ENCODE measurements at places on chromosomes 4 and X. TPM values are rescaled to one million over a fixed set of nuclear protein-coding genes. Genes with fewer than 3 reads are reported as not detected.

The ADH6 gene
- 0.50 TPM for total RNA-seq

The SPIN2A gene
- 0.48 TPM for total RNA-seq

The ZNF674 gene
- total RNA-seq: 2.9 TPM

The ATP7A gene
- total RNA-seq: 7.4 TPM

The RAP2C gene
- 18.0 TPM for total RNA-seq

The IBSP gene
- not detected for total RNA-seq

The SCRG1 gene
- total RNA-seq: 0.79 TPM

The PABPC1L2B gene
- total RNA-seq: not detected

The SSX3 gene
- not detected for total RNA-seq

- no peak for DNase-seq
Measured at GRCh38 chr4:94457692-94458106, 6.0 kb downstream of the PDLIM5 start.

DNA sequence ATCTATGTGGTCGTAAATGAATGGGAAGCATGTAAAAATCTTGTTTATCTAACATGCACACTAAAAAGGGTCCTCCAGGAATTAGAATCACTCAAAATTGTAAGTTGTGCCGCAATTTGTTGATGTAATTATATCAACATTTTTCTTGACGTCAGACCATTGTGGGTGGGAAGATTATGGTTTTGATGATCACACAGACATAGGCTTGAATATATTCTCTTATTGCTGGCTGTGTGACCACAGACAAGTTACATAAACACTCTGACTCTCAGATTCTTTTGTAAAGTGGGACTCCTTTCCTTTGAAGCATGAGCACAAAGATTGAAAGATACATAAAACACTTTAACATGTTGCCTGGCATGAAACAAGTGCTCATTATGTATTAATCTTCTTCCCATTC, 51.5 kb downstream of the IL1RAPL1 start:
- DNase-seq: no peak

DNA sequence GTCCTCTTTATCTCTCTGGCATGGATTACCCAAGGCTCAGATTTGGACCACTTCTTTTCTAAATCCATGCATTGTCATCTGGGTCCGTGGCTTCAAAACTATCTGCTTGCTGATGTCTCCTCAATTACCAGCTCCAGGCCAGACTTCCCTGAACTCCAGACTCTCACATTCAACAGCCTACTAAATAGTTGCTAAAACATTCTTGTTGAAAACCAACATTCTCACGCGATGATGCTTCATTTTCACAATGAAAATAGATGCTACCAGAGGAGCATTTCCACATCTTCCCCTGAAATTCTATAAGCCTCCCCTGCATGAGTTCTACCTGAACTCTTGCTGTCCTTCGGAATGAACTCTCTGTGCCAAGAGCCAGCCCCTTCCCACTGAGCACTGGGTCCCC, 5.2 kb upstream of the TLR6 start:
- no peak for DNase-seq

DNA sequence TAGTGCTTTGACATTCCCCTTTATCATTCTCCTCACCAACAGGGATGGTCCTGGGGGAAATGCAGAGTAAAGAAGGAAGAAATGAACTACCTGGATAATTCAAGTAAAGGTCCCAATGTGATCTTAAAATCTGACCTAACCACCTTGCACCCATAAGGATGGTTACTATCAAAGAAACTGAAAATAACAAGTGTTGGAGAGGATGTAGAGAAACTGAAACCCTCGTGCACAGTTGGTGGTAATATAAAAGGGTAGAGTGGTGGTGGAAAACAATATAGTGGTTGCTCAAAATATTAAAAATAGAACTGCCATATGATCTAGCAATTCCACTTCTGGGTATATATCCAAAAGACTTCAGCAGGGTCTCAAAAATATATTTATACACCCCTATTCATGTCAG, 298.6 kb upstream of the PPARGC1A start:
- no peak for DNase-seq

DNA sequence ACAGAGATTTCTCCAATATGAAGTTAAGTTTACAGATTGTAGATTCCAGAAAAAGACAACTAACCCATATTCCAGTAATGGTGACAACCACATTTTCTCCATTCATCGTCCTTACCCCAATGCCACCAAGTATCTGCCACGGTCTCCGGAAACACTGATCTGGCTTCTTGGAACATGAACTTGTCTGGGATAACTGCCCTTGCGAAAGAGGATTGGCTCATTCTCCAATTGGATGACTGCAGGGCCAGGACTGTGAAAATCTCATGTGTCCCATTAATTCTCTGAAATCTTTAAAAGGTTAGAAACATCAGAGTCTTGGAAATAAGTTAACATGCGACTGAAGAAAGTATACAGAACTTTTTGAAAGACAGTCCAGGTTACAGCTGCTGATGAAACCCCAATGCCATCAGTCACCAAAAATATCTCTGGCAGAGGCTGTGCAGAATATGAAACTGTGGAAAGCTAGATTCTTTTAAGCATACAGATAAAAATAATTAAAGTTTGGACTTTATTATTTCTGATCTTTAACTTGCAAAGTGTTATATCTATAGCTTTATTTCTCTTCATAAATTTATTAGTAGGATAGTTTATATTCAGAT, 496.9 kb downstream of the PPARGC1A start:
- DNase-seq: no peak

DNA sequence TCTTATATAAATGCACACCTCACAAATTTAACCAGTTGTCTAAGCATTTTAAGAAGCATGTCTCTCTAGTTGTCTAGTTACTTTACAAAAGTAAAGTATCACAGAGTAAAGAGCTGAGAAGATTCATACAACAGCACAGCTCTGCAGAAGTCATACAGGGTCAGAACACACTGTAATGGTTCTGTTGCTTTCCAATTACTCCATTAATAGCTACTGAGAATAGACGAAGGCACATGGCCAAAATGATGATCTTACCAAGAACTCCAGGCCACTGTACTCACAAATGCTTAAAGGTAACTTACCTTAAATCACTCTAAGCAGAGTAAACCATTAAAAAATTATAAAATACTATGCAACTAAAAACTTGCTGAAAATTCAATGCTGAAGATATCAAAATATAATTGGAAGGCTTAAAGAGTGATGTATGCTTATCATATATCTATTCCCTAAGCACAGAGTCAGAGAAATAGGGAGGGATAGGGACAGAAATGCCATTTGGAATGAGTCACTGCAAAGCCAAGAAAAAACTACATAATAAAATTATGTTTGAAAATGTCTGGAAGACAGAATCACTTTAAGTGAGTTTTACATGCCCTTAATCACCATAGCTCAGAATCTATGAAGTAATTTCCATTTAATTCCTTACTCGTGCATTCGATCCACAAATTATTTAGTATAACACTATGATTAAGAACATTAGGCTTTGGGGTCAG, 71.0 kb downstream of the DDX60L start:
- no peak for DNase-seq

DNA sequence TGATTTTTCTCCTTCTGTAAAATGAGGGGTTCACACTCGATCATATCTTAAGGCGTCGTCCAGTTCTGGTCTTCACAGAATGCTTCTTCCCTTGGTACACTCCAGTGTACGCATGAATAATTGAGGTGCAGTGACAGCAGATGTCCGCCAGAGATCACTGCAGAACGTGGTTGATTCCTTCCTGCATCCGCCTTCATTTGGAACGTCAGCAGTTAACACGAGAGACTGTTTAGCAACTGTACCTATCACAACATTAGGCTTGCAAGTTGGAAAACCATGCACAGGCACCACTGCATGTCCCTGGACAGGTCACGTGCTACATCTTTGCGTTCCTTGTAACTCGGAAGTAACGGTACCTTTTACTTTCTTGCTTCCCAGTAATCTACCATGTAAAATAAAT, 66.0 kb upstream of the GEMIN8 start:
- DNase-seq: no peak

GRCh38 chr4:82789025-82789776, 9.4 kb downstream of the SCD5 start:
- no peak for DNase-seq

- no peak for DNase-seq
Measured at GRCh38 chr4:57109411-57109846, 756 bp downstream of the IGFBP7 start.

- no peak for DNase-seq
Measured at GRCh38 chr4:161280929-161281328, 882.9 kb downstream of the FSTL5 start.

GRCh38 chr4:127118681-127119080, 514.1 kb upstream of the INTU start:
- no peak for DNase-seq

DNA sequence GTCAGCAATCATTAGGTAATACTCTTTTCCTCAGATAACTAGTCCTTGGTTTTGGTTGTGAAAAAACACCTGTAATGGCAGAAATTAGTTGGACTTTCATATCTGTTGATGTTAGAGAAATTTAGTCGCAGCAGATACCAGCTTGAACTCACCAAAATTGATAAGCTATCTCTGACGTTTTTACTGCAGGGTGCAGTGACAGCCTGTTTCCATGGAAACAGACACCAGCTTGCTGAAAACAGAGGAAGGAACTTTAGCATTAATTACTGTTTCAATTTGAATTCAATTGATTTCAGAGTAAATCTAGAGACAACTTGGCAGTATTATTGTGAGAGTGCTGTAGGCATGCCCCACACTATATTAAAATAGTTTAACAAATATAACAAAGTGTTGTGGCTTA, 246.5 kb downstream of the PPP1R2C start:
- DNase-seq: no peak

- DNase-seq: no peak
Measured at GRCh38 chrX:53481093-53481492, 46.9 kb upstream of the HSD17B10 start.

- no peak for DNase-seq
Measured at GRCh38 chr4:46389301-46389775, 590 bp downstream of the GABRA2 start.

DNA sequence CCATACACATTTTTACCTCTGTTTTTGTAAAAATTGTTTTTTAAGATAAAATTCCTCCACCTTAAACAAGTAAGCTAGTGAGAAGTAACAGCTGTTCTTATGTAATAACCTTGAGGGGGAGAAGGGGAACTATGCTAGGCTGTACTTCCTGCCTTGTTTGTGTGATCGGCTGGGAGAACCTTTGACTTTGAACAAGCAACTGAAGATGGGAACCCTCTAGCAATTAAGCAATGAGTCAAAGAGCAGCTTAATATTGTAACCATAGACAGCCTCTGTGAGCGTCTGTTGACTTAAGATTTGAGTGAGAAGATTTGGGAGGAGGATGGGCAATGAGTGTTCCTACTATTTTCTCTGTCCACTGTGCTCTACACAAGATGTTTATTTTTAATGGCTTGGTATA, 135.1 kb downstream of the SCLT1 start:
- DNase-seq: no peak

- DNase-seq: no peak
Measured at GRCh38 chrX:105865709-105866108, 43.4 kb downstream of the NRK start.

GRCh38 chr4:128455480-128455879, 167.9 kb upstream of the PGRMC2 start:
- DNase-seq: no peak

GRCh38 chr4:104625706-104626105, 131.0 kb upstream of the CXXC4 start:
- no peak for DNase-seq

- DNase-seq: no peak
Measured at GRCh38 chrX:2902841-2903240, 26.3 kb downstream of the ARSD start.

GRCh38 chr4:30789219-30789671, 69.1 kb downstream of the PCDH7 start:
- no peak for DNase-seq

GRCh38 chrX:107827852-107828251, 2.2 kb downstream of the MID2 start:
- no peak for DNase-seq

Data from omental fat pad (tissue), 4 donors.